ENCODE measurements at places on chromosomes 4 and X. TPM values are rescaled to one million over a fixed set of nuclear protein-coding genes. Genes with fewer than 3 reads are reported as not detected.
A peak's percentile ranks its signal among the peaks of the same experiment; 100 is the strongest.

The MFAP3L gene
- total RNA-seq, result 4.3 TPM

DNA sequence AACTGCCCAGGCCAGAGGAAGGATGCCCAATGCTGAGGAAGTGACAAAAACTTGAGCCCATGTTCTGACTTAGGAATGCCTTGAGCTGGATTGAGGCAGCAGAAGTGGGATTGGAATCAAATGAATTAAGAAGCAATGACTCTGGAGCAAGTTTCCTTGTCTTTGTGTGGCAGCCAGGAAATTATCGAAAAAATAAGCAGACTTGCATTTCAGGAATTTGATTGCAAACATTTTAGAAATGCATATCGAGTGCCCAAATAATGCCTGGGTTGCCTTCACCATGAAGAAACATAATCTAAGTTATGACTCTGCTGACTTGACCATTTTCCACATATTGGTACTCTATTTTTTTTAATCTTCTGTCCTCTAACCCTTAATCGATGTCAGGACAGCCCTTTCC, 9.5 kb downstream of the CYTL1 start:
- no peak for DNase-seq

The MAMLD1 gene
- total RNA-seq, result 1.6 TPM

DNA sequence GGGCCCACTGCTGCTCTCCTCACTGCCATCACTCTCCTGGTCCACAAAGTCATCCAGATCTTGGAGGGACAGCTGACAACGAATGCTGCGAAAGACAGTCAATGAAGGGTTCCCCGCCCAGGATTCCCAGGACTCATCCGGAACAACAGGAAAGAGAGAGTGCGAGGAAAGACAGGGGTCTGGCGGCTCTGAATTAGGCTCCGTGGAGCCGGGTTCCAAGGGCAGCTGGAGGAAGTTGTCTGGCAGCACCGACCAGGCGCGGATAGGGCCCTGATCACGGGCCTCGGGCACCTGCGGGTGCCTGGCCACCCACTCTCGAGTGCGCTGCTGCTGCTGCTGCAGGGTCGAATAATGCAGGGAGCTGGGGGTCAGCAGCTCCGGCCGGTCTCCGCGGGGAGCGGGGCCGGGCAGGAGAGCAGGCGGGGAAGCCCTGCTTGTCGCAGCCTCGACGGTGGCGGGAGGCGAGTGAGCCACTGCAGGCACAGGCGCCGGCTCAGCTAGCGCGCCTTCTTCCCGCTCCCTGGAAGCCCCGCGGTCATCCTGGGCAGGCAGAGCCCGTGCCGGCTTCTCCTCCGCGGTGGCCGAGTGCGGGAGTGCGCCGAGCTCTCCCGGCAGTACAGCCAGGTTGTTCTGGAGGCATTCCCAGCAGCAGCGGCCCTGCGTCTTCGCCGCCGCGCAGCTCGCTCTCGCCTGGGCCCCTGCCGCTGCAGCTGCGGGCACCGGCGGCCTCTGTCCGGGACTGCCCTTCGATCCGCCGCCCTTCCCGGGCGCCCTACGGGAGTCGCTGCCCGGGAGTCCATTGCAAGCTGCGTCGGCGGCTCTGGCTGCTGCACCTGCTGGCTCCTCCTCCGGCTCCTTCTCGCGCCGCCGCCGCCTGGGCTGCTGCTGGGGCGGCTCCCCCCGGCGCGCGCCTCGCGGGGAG, 1.1 kb downstream of the SOWAHB start:
- no peak for DNase-seq

DNA sequence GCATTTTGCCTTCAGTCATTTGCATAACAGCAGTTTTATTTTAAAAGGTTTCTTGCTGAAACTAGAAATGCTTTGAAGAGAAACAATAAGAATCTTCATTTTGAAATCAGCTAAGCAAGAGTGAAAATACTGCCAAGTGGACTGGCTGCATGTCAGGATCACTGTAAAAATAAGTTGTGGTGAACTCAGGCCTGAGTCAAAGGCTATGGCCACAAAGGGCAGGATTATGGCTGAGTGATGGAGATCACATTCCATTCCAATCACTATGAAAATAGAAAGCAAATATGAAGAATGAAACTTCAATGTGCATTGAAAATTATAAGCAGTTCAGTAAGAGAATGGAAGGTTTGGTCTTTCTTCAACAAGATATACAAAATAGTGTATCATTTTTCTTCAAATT, 224.5 kb downstream of the PCDH18 start:
- no peak for DNase-seq

- no peak for DNase-seq
Measured at GRCh38 chrX:133189195-133189594, 29.0 kb downstream of the TFDP3 start.

The H2BW2 gene
- total RNA-seq, result not detected

- DNase-seq, result no peak
Measured at GRCh38 chr4:107068116-107068515, 32.0 kb upstream of the DKK2 start.

DNA sequence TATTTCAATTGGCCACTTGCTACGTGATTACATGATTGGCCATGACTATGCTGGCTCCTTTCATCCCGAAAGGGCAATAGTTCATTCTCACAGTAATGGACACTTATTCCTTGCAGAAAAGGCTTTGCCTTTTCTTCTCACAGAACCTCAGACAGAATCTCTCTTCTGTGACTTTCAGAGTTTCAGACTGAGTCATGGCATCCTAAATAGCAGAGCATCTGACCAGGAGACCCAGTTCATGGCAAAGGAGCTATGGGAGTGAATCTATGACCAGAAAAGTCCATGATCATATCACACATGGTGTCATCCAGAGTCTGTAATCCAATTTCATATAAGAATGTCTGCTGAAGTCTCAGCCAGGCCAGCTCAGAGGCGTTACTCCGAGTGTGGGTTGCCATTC, 263.3 kb upstream of the CLNK start:
- DNase-seq, result no peak

The REPS2 gene
- total RNA-seq, result 0.53 TPM

The NKX3-2 gene
- total RNA-seq, result 0.04 TPM

DNA sequence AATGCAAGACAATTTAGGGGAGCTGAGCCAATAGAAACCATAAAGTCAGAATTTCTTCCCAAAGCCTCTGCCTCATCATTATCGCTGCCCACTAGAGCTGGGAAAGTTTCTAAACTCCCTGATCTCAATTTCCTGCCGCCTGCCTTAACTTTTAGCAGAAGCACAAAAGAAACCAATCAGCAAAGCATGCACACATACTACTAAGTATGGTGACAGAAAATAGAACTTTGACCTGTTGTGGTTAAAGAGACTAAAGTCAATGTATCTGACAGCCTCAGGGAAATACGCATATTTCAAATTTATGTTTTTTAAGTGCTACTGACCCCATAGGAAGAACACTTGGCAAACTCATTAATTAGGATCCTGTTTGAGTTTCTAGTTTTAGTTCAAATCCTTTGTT, 10.1 kb downstream of the STK26 start:
- no peak for DNase-seq

DNA sequence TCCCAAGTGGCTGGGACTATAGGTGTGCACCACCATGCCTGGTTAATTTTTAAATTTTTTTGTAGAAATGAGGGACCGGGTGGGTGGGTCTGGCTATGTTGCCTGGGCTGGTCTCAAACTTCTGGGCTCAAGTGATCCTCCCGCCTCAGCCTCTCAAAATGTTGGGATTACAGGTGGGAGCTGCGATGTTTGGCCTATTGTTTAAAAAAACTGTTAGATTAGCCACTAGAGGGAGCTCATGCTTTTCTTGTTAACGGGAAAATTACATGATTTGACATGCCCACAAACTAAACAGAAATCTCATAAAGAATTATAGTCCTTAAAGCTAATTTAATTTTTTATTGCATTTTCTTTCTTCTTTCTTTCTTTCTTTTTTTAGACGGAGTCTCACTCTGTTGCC, 5.0 kb upstream of the SDAD1 start:
- DNase-seq, result peak; percentile 44

- no peak for DNase-seq
Measured at GRCh38 chr4:152095701-152096070, 334.9 kb upstream of the GATB start.

- no peak for DNase-seq
Measured at GRCh38 chr4:3360777-3361176, 68.0 kb downstream of the RGS12 start.

GRCh38 chr4:1708581-1708980, 3.5 kb downstream of the SLBP start:
- no peak for DNase-seq

The QDPR gene
- total RNA-seq, result 25.2 TPM

Data from H4 (cell line).